ENCODE measurements at places on chromosomes 2 and 18.

GRCh38 chr18:80246445-80247392, 595 bp downstream of the PARD6G start:
- peaks cover 59% of the 10 kb centered on the region for H3K4me1 ChIP-seq
- H3K27me3 ChIP-seq: no peaks in the 10 kb centered on the region
- peak overlapping the region; percentile 94 for H3K4me3 ChIP-seq
- peak; percentile 79 for DNase-seq
- peak overlapping the region; percentile 97 for H3K27ac ChIP-seq
- no peaks in the 10 kb centered on the region for H3K36me3 ChIP-seq

DNA sequence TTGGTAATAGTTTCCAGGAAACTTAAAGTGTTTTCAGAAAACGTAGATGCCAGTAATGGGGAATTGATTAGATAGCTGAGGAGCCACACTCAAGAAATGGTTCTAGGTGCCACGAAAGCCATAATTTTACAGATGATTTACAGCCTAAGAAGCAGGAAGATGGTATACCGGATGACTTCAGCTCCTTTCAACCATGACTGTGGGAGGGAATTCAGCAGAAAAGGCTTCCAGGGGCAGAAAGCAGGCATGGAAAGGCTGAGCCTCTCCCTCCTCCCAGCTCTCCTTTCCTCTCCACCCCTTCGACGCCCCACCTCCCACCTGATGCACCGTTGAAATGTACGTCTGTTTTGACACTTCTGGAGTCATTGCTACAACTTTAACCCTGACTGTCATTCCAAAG, 68.6 kb upstream of the SMIM21 start:
- no peaks in the 10 kb centered on the region for H3K4me1 ChIP-seq
- H3K36me3 ChIP-seq: no peaks in the 10 kb centered on the region
- H3K4me3 ChIP-seq: no peak overlapping the region
- no peak overlapping the region for H3K27ac ChIP-seq
- DNase-seq: no peak

GRCh38 chr2:234623521-234623991, 126.7 kb upstream of the ARL4C start:
- no peaks in the 10 kb centered on the region for H3K36me3 ChIP-seq
- H3K4me3 ChIP-seq: no peak overlapping the region
- H3K4me1 ChIP-seq: no peaks in the 10 kb centered on the region
- H3K27me3 ChIP-seq: peaks cover 4% of the 10 kb centered on the region
- DNase-seq: peak; percentile 38

DNA sequence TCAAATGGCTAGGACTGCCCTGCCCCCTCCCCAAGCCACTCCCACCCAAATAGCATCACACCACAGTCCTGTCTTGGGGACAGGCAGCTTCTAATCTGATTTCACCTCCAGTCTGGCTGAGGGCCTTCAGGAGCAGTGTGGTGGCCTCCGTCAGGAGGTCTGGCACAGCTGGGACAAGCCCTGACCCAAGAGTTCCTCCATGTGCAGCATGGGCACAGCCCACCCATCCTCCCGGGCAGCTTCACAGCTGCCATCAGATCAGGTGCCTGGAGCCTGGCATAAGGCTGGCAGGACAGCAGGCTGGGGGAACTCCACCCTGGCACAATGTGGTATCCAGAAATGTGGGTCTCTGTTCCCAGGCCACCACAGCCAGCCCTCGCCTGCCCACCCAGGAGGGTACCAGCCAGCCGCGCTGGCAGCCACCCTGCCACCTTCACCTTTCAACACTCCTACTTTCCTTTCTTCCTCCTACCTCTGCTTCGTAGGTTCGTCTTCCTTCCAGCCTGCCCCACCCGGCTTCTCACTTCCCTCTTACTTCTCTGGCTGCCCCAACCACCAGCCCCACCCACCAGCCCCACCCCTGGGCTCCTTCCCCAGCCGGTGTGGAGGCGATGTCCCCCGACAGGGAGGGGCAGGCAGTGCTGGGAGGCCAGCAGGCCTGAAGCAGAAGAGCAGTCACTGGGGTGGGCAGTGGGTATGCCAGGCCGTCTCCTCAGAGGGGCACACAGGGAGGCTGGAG, at the start of gene CAPG:
CAPG (minus strand) TSS at position 522 of the 739 bp plus-strand sequence. CDS start 8,221 bp downstream, outside the sequence.
- H3K4me1 ChIP-seq: peaks cover 72% of the 10 kb centered on the region
- peak within 1 kb of the TSS; percentile 35 for H3K4me3 ChIP-seq
- H3K27ac ChIP-seq: peak within 1 kb of the TSS; percentile 76
- H3K27me3 ChIP-seq: no peaks in the 10 kb centered on the region
- no peaks in the 10 kb centered on the region for H3K36me3 ChIP-seq

DNA sequence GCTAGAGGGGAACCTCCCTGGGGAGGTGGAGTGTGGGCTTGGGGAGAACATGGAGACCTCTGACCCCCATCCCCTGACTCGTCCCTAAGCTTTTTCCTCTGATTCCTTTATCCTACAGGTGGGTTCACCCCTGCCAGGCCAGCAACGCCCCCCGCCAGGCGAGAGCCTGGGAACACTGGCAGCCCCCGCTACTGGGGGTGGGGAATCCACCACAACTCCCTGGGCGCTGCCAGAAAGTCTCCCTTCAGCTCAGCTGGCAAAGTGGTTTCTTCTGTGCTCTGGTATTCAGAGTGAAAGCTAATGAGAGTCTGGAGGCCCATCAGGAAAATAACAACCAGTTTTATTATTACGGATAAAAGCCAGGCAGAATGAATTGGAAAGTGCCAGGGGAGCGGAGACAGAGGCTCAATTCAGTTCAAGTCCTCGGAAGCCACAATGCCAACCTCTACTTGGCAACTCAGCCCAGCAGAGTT, 2.8 kb downstream of the DIPK1C start:
- H3K4me3 ChIP-seq: no peak overlapping the region
- H3K27ac ChIP-seq: no peak overlapping the region
- H3K36me3 ChIP-seq: no peaks in the 10 kb centered on the region
- DNase-seq: peak; percentile 52
- H3K27me3 ChIP-seq: peaks cover 45% of the 10 kb centered on the region

DNA sequence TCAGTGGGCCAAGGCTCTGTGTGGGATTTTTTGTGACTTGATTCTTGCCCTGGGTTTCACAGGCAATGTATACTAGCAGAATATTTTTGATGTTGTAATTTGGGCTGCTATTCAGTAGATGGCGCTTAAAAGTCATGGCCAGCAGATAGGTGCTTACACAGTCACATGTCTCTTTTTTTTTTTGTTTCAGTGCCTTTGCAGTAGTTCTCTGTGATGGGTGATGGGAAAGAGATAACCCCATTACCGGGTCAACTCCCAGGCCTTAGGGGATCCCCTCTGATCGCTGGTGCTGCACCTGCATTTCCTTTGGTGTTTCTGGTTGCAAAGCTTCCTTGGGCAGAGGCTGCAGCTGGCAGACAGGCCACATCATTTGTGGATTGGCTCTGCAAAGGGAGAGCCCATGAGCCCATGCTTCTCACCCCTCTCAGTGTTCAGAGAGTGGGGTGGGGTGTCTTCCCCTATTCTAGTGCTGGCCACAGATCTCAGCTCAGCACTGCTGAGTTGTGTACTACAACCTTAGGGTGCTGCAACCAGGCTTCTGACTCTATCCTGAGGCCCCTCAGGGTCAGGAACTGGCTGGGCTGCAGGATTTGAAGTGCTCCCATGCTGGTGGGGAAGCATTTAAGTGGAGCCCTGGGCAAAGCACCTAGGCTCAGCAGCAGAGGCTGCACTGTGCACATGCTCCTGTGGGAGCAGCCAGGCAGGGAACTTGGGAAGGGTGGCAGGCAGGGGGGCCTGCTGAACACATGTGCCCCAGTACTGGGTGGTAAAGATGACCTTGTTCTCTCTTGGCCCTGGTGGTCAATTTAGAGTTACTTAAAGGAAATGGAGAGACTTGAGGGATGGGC, 219.8 kb upstream of the SPHKAP start:
- no peaks in the 10 kb centered on the region for H3K27me3 ChIP-seq
- H3K4me1 ChIP-seq: no peaks in the 10 kb centered on the region
- H3K27ac ChIP-seq: no peak overlapping the region
- no peak for DNase-seq

DNA sequence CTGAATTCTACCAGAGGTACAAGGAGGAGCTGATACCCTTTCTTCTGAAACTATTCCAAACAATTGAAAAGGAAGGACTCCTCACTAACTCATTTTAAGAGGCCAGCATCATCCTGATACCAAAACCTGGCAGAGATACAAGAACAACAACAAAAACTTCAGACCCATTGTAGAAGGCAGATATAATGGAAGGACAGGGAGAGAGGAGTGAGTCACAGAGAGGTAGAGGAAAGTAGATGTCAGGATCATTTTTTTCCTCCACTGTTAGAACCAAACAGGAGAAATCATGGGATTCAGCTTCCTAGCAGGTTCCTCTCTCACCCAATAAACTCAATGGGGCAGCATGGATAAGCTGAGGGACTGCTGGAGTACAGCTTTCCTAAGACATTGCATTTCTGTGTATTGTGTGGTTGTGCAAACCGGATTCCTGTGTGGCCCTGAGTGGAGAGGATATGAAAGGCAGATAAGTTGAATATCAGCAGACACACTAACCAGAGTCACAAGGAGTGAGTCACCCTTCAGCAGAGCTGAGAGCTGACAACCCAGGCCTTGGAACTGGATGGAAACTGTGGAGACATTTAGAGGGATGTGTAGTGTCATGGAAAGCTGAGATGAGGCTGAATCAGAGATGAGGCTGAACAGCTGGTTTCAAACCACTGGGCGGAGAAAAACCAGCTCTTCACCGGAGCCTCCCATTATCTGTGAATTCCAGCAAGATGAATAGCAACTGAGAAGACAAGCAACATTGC, 60.9 kb upstream of the MMADHC start:
- no peak overlapping the region for H3K27ac ChIP-seq
- H3K36me3 ChIP-seq: no peaks in the 10 kb centered on the region
- no peak for DNase-seq

Data from suprapubic skin (tissue), 4 donors.